ENCODE measurements at places on chromosomes 5 and 9.
A peak's percentile ranks its signal among the peaks of the same experiment; 100 is the strongest.

DNA sequence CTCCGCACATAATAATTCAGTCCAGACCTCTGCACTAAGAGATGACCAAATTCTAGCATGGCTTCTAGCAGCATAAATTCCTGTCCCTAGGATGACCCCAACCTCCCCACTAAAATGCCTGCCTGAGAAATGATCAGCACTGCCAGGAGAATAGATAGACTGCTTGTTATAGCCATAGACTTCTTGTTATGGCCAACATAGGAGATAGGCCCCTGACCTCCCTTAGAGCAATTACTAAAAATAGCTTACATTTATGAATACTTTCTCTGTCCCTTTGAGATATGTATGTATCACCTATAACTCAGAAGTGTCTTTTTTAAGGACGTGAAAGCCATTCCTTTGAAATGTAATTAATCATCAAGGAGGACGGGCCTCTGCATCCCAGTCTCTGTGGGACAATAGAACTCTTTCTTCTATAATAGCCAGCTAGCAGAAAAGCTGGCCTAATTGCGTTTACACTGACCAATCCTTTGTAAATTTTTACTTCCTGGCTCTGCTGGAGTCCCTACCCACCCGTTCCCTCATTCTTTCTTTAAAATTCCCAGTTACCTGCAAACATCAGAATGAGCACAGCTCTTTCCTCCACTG is 1002.7 kb downstream of the CDH18 start:
- H3K4me1 ChIP-seq: no peaks in the 10 kb centered on the region
- no peak overlapping the region for H3K27ac ChIP-seq
- H3K27me3 ChIP-seq: no peaks in the 10 kb centered on the region
- no peak for DNase-seq
- no peaks in the 10 kb centered on the region for H3K36me3 ChIP-seq
- H3K4me3 ChIP-seq: no peak overlapping the region

GRCh38 chr9:8760000-8760767 is 960.6 kb upstream of the DMAC1 start:
- no peaks in the 10 kb centered on the region for H3K4me1 ChIP-seq
- no peak overlapping the region for H3K27ac ChIP-seq
- no peak overlapping the region for H3K4me3 ChIP-seq
- DNase-seq: no peak

DNA sequence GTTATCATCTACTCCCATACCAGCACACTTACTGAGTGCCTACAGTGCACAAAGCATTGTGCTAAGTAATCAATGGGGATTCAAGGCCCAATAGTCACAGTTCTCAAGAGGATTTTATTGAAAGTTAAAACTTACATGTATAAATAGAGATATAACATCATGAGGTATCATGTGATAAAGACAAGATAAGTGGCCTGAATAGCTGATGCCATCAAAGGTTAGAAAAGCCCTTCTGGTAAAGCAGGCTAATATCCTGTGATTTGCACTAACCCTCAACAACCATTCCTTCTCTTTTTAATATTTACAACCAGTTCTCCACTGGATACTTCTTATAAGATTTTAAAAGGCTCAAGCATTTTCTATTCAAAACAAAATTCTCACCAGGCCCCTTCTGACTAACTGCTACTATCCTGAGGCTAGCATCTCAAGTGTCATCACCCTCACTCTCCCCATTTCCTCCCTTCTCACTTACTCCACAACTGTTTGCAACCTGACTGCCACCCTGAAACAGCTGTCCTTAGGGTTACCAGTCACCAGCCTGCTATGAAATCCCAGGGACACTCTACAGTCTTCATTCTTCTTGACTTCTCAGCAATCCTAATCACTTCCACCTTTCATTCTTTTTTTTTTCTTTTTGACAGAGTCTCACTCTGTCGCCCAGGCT is 377.9 kb downstream of the ENC1 start:
- no peaks in the 10 kb centered on the region for H3K27me3 ChIP-seq
- no peaks in the 10 kb centered on the region for H3K36me3 ChIP-seq
- H3K27ac ChIP-seq: peak overlapping the region; percentile 2
- H3K4me1 ChIP-seq: peaks cover 43% of the 10 kb centered on the region
- H3K4me3 ChIP-seq: no peak overlapping the region
- DNase-seq: no peak

DNA sequence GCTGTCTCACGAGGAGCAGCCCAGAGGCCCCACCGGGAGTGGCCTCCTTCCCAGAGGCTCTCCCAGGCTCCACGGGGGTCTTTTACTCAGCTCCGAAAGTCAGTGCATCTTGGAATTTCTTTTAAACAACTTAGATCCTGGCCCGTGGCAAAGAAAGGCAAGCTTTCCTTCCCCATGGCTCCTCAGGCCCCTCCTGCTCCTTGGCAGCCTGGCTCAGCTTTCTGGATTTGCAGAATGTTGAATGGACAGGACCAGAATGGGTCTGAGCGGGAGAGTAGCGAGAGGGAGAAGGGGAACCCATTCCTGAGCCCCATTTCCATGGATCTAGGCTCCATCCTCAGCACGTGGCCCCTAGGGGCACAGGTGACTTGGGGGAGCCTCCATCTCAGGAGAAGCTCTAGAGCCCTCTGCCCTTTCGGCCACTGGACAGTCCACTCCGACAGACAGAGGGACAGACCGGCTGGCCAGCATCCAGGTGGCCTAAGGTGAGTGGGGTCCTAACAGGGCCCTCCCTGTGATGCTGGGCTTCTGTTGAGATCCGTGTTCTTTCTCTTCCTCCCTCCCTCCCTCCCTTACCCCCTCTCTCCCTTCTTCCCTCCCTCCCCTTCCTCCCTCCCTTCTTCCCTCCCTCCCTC is 173.9 kb upstream of the PPP1R26 start:
- no peak overlapping the region for H3K4me3 ChIP-seq
- H3K4me1 ChIP-seq: no peaks in the 10 kb centered on the region
- no peak overlapping the region for H3K27ac ChIP-seq
- no peak for DNase-seq
- peaks cover 95% of the 10 kb centered on the region for H3K27me3 ChIP-seq
- no peaks in the 10 kb centered on the region for H3K36me3 ChIP-seq

- DNase-seq: peak; percentile 43
- no peak overlapping the region for H3K4me3 ChIP-seq
- no peak overlapping the region for H3K27ac ChIP-seq
- no peaks in the 10 kb centered on the region for H3K27me3 ChIP-seq
- H3K4me1 ChIP-seq: peaks cover 35% of the 10 kb centered on the region
Observed at GRCh38 chr9:77809552-77809951, 161.4 kb upstream of the GNA14 start.

DNA sequence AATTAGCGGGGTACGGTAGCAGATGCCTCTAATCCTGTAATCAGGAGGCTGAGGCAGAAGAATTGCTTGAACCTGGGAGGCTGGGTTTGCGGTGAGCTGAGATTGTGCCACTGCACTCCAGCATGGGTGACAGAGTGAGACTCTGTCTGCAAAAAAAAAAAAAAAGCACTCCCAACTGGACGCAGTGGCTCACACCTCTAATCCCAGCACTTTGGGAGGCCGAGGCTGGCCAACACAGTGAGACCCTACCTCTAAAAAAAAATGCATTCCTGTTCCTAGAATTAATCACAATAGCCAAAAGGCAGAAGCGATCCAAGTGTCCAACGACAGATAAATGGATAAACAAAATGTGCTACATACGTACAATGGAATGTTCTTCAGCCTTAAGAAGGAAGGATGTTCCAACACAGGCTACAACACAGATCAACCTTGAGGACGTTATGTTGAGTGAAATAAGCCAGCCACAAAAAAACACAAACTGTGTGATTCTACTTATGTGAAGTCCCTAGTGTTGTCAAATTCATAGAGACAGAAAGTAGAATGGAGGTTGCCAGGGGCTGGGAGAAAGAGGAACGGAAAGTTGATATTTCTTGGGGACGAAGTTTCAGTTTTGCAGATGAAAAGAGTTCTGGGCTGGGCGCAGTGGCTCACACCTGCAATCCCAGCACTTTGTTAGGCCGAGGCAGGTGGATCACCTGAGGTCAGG is 13.8 kb downstream of the FAM78A start:
- H3K36me3 ChIP-seq: no peaks in the 10 kb centered on the region
- H3K4me3 ChIP-seq: no peak overlapping the region
- no peaks in the 10 kb centered on the region for H3K4me1 ChIP-seq
- H3K27ac ChIP-seq: no peak overlapping the region
- H3K27me3 ChIP-seq: no peaks in the 10 kb centered on the region
